ENCODE measurements at places on chromosomes 6 and 20.

GRCh38 chr6:162055365-162055764, 672.2 kb downstream of the PRKN start:
- DNase-seq = no peak

DNA sequence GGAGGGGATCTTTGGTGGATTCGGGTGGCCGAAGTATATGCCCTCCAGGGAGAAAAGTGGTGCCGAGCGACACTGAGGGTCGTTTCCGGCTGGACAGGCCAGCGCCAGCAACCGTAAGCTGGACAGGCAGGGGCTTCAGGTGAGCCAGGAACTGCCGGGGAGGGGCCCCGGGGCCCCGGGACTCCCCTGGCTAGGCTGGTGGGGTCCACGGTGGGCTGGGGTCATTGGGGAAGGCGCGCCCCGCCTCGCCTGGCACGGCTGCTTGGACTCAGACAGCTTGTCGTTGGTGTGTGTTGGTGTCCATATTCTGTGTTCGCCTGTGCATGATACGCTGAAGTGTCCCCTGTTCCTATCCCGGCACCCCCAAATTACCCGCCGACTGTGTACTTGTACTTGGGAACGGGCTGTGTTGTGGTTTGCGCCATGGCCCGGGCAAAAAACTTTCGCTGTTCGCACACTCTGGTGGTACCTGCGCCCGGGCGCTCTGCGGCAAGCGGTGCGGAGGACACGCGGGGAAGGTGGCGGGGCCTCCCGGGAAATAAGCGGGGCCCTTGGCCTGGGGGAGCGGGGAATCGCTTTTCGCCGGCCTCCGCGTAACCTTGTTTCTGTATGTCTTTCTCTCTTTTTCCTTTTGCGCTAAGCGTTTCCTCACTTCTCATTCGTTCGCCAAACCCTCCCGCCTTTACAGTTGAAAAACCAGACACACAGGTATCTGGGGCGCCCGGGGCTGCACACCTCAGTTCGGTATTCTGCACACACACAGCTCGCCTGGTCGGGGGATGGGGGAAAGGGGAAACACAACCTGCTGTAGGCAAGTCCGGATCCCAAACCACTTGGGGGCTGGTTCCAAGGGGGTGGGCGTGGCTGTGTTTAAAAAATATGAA, 3.2 kb downstream of the GNAS start:
- no peak for DNase-seq

- DNase-seq = peak; percentile 83
Measured at GRCh38 chr20:5100684-5101347, 18.9 kb downstream of the PCNA start.

- no peak for DNase-seq
Measured at GRCh38 chr20:38499366-38499765, 26.7 kb downstream of the RALGAPB start.

GRCh38 chr20:23195636-23196035, 109.5 kb upstream of the CD93 start:
- no peak for DNase-seq

GRCh38 chr6:44237021-44237812, 9.7 kb upstream of the HSP90AB1 start:
- peak; percentile 68 for DNase-seq

- no peak for DNase-seq
Measured at GRCh38 chr20:24381886-24382285, 87.5 kb upstream of the SYNDIG1 start.

DNA sequence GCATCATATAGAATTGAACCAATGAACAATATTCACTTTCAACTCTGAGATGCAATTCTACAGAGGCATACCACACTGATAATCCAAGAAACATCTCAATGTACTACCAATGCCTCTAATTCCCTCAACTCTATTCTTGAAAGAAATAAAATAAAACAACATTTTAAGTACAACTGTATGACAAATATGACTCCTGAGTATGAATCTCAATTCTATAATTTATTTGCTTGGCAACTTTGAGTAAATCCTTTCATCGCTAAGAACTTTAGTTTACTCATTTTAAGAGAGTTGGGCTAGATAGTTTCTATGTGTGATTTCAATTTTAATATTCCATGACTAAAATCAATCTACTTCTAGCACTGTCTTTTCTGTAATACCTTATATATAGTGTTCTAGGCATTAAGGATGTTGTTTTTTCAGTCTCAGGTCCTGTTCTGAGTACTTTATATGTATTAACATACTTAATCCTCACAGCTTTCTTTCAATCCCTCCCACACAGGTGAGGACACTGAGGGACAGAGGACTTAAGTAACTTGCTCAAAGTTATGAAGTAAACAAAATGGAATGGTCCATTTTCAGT, 33.4 kb downstream of the GOPC start:
- DNase-seq = no peak

GRCh38 chr20:47770935-47771334, 14.3 kb downstream of the SULF2 start:
- no peak for DNase-seq

DNA sequence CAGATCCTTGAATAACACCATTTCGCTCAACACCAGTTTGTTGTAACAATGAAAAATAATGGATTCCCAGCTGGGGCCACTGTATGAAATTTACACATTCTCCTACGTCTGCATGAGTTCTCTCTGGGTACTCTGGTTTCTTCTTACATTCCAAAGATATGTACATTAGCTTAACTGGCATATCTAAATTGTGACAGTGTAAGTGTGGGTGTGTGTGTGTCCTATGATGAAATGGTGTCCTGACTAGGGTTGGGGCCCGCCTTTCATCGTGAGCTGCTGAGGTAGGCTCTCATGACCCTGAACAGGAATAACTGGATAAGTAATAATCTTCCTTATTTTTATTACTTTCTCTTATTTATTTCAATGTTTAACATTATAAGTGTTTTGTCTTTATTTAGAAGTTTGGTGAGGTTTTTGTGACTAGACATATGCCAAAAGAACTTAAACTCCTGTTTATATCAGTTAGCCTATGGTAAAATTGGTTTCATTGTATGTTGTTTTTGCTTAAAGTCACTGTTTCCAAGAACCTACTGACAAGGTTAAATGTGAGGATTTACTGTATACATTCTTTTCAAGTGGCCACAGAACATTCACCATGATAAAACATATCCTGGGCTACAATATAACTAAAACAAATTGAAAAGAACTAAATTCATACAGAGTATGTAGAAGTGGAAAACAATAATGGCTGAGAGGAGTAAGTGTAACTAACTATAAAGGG, 42.4 kb downstream of the RBL1 start:
- DNase-seq = no peak

- no peak for DNase-seq
Measured at GRCh38 chr6:82955841-82956240, 109.8 kb downstream of the UBE3D start.

GRCh38 chr6:129287231-129288177, 404.6 kb downstream of the LAMA2 start:
- DNase-seq = no peak

GRCh38 chr6:47366335-47366890, 56.7 kb upstream of the TNFRSF21 start:
- DNase-seq = no peak

DNA sequence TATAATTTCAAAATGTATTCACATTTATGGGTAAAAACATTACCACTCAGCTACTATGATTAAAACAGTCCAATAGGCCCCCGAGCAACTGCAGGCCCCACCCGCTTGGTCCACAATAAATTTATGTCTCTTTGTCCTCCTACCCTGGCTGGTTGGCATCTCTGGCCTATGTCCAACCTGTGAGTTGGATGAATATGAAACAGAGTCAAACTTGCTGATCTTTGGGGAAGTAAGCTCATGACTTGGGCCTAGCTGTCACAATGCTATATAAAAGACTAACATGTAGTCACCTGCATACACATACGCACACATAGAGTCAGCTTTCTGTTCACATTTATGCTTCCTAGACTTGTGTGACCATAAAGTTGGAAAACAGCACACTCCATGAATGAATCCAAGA, 20.5 kb downstream of the MAP7 start:
- no peak for DNase-seq

- DNase-seq = no peak
Measured at GRCh38 chr20:16432466-16433292, 140.6 kb downstream of the KIF16B start.

- no peak for DNase-seq
Measured at GRCh38 chr6:151680846-151681432, 126.5 kb upstream of the ESR1 start.

DNA sequence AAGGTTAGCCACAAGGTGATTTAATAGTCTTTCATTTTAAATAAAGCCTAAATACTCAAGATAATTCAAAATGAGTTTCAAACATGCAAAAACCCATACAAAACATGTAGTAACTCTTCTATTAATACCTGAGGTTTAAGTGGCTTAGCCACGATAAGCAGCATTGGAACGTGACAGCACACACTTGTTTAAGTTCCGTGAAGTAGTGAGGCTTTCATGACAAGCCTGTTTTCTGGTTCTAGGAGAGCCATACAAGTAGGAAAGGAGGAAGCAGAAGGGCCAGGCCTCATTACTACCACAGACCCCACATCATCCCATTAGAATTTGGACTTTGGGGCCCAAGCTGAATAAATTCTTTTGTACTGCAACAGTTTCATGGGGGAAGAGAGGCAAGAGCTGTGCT, 54.3 kb upstream of the PRND start:
- DNase-seq = no peak

GRCh38 chr20:19913927-19914614, 103.1 kb upstream of the NAA20 start:
- DNase-seq = no peak

DNA sequence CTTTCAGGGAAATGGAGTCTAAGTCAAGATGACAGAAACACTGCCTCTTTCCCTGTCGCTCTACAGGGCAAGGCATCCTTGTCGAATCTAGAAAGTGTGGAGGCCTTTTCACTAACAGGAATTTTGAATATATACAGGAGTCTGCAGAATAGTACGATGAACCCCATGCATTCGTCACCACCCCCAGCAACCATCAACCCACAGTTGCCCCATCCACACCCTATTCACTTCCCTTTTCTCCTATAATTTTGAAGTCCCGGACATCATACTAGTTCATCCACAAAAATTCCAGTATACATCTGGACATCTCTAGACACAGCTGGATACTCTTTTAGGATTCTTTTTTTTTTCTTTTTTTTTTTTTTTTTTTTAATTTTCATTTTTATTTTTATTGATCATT, 80.7 kb upstream of the RIN2 start:
- no peak for DNase-seq

- no peak for DNase-seq
Measured at GRCh38 chr20:57023997-57024396, 242.4 kb downstream of the BMP7 start.

- no peak for DNase-seq
Measured at GRCh38 chr6:38269461-38270172, 370.1 kb downstream of the BTBD9 start.

DNA sequence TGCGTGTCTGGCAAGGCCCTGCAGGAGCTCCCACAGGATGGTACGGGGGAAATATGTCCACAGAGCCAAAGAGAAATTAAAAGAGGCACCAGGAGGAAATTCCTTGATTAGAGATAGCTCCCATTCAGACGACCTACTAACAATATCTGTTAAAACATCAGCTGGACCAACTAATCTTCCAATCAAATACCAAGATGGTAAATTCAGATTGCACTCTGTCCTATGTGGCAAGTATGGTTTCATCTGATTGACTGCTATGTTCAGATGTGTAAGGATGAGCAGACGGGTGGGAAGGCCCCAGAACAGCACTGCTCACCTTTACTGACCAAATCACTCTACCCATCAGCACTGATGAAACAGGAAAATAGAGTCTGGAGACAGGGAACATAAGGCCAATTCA, 19.5 kb downstream of the BPIFA2 start:
- no peak for DNase-seq

- no peak for DNase-seq
Measured at GRCh38 chr20:58137236-58137635, 91.2 kb downstream of the ANKRD60 start.

GRCh38 chr6:33746036-33746600, 587 bp downstream of the IP6K3 start:
- DNase-seq = no peak

DNA sequence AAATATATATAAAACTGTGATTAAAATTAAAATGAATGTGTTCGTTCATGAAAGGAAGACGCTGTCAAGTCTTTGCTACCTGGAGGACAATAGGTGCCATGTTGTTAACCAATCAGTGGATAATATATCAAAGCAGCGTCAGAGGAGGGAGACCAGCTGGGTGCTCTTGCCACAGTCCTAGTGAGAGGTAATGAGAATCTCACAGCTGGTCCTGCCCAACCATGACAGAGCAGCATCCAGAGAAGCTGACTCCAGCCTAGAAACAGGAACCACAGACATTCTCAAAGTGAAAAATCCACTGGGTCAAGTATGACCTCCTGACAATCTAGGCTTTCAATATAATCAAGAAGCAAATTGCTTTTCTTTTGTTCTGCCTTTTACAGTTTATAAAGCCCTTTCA, 94.5 kb upstream of the LRFN2 start:
- DNase-seq = no peak

- peak; percentile 67 for DNase-seq
Measured at GRCh38 chr20:62010551-62011402, 54.9 kb downstream of the TAF4 start.

DNA sequence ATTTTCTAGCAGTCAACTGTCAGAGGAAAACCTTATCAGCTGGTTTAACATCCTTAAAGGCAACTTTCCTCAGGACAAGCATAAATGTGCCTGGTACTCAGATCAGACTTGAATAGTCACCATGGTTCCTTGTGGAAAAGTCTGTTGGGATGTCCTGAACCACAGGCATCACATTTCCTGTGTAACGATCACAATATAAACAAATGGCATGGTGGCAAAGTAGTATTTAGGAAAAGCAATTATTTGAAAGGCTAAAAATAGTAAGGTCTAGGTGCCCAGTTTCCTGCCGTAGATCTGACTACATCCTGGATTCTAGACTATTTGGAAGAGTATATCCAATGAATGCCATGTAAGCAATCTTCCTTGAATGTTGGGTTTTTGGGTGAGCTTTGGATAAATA, 271.9 kb upstream of the AGPAT4 start:
- DNase-seq = no peak

GRCh38 chr6:10453596-10453995, 38.7 kb upstream of the TFAP2A start:
- DNase-seq = no peak

- no peak for DNase-seq
Measured at GRCh38 chr6:62923728-62924127, 287.5 kb upstream of the FKBP1C start.

- DNase-seq = no peak
Measured at GRCh38 chr6:139764498-139764986, 390.1 kb upstream of the CITED2 start.

- DNase-seq = no peak
Measured at GRCh38 chr20:59825944-59826759, 107.3 kb downstream of the SYCP2 start.

GRCh38 chr6:13767121-13767808, 47.1 kb downstream of the MCUR1 start:
- peak; percentile 48 for DNase-seq

DNA sequence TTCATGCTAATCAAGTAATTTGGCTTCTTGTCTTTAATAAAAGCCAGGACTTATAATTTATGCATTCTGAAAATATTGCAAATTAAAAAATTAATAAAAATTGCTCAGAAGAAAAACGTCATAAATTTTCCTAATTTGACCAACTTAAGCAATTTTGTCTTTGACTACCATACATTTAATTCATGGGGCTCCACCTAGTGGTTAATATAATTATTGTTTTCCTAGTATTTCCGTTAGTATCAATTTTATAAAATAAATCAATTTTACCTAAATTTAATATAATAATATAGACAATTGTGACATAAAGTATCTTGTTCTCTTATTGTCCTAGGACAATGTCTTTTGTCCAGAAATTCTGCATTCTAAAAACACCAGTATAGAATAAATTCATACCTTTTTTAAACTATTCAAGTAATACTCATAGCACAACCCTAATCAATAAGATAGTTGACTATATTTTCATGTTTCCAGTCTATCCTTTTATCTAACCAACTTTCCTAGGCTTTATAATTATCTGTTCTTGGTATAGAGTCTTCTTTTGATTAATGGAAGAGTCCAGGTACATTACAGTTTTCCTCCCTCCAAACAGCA, 319.9 kb downstream of the TRDN start:
- no peak for DNase-seq

Data from activated T-cell treated with anti-CD3 and anti-CD28 coated beads, Interleukin-2, amount 50 U/mL, for 1 hour (primary cell).